Activated CD4-positive, alpha-beta T cell treated with anti-CD3 and anti-CD28 coated beads, Interleukin-2, amount 50 U/mL, for 4 hours (primary cell): ENCODE measurements at places on chromosomes 12 and 14.

GRCh38 chr14:96626916-96627315 lies 124.7 kb downstream of the PAPOLA start:
- DNase-seq, result no peak

DNA sequence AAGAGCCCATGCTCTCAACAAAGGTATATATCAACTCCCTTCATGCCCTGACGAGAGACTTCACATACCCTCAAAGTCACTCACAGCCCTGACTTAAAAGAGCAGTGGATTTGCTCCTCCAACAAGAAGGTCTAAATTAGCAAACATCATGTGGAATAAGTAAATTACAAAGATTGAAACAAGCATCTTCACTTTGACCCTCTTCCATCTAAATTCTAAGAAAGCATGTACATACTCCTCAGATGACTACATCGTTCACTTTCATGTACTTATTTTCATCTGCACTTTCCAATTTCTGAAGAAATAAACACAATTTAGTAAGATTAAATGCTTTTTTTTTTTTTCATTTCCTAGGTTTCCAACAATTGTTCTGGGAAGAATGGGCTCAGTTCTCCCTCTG lies 38.6 kb upstream of the KRR1 start:
- DNase-seq, result no peak

GRCh38 chr14:65179918-65180724 lies 77.8 kb upstream of the MAX start:
- peak; percentile 26 for DNase-seq

DNA sequence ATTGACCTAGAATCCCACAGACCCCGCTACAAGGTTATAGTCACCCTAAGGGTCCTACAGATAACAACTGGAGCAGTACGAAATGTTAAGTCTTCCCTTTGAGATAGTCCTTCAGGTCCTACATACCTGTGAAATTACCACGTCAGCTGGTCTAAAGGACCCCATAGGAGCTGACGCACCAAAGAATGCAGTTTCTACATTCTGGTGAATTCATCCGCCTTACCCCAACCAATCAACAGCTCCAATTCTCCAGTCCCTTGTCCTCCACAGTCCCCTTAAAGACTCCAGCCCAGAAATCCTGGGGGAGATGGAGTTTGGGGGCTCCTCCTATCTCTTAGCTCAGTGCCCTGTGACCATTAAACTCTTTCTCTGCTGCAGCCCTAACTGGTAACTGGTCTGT lies 36.2 kb upstream of the PRMT8 start:
- no peak for DNase-seq

DNA sequence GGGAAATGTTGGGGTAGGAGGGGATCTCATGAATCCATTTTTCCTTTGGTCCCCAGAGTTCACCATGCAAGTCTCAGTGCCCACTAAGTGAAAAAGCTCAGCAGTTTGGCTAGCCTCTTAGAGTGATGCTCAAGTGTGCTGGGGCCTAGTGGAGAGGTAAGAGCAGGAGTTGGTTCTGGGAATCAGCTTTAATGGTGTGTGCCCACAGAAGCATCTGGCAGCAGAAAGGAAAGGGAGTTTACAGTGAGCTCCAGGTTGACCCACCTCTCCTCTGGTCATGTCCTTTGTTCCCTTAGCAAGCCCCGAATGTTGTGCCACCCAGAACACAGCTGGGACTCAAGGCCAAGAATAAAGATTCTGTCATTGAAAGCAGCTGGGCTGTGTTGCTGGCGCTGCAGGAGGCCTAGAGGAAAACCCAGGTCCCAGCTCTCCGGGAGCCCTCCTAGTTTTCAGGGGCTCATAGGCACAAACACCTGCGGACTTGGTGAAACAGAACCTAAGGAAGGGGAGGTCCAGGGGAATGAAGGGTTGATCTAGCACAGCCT lies 320.8 kb downstream of the ZFP36L1 start:
- no peak for DNase-seq

GRCh38 chr14:94548999-94549985 lies 11.9 kb upstream of the SERPINA4 start:
- peak; percentile 34 for DNase-seq

DNA sequence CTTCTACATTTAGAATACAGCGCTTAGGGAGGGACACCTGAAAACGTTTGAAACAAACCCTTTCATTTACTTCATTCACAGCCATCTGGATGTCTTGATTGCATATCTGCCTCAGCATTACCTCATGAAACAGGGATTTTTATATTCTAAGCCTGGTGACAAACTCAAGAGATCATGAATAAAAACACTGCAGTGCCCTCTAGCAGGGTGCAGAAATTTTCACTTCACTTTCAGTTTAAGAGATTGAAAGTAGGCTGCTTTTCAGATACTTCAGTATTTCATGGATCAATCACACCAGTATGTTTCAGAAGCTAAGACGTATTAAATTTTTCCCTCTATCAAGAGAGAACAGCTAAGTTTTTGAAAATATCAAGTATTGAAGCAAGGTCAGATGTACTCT lies 467.8 kb downstream of the MDGA2 start:
- DNase-seq, result no peak

DNA sequence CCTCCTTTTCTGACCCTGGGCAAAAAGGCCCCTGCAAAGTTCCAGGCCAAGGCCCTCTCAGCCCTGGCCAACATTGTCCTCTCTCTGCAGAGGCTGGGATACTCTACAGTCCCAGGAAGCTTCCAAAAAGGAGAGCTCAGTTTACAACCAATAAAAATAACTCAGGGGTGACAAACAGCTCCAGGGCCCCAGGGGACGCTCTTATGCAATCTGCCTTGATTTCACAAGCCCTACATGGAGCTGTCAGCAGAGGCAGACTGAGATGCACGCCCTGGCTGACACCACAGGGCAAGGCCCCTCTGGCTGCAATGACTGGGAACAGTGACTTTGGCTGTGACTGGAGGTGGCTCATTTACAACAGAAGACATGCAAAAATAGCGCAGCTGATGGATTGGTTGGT lies 129.0 kb upstream of the MED13L start:
- DNase-seq, result no peak
